ENCODE measurements at places on chromosomes 4 and X.

DNA sequence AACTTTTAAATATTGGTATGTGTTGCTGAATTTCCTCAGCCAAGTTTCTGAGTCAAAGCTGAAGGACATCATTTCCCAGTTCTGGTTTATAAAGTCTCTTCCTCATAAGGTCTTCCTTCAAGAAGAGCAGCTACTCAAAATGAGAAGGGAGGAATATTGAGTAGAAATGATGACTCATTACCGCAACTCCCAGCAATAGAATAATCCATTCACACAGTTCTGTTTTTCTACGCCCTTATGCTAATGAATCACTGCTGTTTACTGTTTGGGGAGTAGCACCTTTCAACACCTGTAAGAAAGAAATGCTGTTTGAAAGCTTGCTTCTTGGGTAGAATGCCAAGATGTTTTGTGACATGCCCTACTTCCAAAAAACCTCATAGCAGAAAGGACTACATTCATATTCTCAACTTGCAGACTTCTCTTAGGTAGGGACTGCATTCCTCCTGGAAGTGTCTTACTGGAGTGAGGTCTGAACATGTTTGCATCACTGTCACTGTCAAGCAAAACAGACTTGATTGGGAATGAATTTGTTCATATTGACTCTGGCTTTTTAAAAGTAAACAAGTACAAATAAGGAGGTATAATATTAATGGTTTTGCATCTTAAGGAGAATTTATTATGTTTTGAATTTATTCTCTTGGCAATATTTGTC, 147.2 kb upstream of the BANK1 start:
- DNase-seq: no peak

DNA sequence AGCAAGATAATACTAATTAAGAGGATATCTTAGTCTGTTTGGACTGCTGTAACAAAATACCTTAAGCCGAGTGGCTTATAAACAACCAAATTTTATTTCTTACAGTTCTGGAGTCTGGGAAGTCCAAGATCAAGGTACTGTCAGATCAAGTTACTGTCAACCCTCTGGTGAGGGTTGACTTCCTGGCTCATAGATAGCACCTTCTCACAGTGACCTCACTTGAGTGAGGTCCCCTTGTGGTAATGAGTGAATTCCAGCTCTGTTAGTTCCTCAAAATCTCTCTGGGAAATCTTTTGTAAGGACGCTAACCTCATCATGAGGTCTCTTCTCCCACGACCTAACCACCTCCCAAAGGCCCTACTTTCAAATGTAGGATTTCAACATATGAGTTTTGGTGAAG, 36.9 kb upstream of the ADGRA3 start:
- no peak for DNase-seq

DNA sequence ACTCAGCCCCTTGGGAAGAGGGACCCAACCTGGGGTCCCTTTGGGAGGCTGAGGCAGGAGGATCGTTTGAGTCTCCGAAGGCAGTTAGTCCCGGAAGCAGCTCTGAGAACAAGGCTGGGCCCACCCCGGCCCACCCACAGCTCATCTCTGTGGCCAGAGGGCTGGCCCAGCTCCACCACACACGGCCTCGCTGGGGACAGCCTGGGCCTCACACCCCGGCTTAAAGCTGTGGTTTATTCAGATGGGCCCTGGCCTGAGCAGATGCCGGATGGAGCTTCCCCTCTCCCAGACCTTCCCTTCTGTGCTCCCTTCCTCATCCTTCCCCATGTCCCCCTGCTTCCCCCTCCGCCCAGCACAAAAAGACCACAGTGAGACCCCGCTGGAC, 54.4 kb downstream of the FAM53A start:
- no peak for DNase-seq

DNA sequence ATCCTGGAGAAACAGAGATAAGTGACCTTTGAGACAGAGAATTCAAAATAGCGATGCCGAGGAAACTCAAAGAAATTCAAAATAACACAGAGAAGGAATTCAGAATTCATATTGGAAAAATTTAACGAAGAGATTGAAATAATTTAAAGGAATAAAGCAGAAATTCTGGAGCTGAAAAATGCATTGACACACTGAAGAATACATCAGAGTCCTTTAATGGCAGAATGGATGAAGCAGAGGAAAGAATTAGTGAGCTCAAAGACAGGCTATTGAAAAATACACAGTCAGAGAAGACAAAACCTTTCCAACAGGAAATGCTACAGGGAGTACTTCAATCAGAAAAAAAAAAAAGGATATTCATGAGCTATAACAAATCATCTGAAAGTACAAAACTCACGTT, 185.8 kb downstream of the PARM1 start:
- no peak for DNase-seq

- DNase-seq: no peak
Measured at GRCh38 chrX:6134255-6134654, 94.4 kb downstream of the NLGN4X start.

DNA sequence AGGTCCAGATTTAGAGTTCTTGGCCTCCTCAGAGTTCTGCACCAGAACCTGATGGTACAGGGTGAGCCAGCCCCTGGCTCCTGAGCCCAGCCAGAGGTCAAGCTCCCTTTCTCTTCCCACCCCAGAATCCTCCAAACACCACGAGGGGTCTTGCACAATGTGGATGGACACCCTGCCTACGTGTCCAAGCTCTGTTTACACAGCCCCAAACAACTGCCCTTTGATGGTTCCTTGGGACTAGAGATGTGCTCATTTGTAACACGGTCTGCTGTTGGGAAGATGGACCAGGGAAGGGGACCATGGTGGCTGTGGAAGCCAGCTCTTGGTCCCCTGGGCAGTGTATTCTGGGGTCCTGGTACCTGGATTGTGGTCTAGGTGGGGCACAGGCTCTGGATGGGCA, 40.0 kb upstream of the RPS6KA3 start:
- no peak for DNase-seq

- no peak for DNase-seq
Measured at GRCh38 chrX:20197641-20198210, 56.1 kb upstream of the EIF1AX start.

DNA sequence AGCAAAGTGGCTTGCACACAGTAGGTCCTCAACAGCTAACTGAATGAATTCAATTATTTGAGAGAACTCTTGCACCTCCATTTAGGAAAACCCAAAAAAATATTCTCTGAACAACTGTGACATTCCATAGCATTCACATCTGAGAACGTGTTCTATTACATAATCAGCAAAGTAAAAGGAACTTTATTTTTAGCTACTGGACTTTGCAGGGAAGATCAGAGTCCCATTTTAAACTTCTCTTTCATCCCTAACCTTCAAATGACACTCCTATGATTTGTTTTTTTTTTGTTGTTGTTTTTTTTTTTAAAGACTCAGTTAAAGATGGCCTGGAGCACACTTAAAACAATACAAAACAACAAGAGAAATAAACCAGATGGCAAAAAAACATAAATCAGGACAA, 30.9 kb downstream of the RAI2 start:
- no peak for DNase-seq

DNA sequence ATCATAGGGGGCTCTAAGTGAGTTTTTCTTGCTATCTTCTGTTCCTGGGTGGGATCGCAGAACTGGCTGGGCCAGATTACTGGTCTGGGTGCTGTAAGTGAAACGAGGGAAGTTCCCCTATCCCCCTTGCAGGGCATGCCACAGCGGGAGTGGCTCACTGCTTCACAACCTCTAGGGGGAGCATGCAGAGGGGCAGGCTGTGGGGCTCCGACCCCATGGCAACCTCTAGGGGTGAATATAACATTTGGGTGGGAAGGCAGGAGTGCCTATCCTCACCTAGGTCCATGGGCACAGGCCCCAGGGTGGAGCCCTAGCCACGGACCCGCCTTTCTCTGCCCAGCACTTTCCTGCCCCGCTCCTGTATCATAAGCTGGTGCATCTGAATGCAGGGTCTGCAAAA, 1.7 kb upstream of the RRAGB start:
- no peak for DNase-seq

- DNase-seq: no peak
Measured at GRCh38 chrX:31656013-31656412, 584.2 kb upstream of the FTHL17 start.

GRCh38 chrX:43375136-43375535, 281.0 kb upstream of the MAOA start:
- DNase-seq: no peak

DNA sequence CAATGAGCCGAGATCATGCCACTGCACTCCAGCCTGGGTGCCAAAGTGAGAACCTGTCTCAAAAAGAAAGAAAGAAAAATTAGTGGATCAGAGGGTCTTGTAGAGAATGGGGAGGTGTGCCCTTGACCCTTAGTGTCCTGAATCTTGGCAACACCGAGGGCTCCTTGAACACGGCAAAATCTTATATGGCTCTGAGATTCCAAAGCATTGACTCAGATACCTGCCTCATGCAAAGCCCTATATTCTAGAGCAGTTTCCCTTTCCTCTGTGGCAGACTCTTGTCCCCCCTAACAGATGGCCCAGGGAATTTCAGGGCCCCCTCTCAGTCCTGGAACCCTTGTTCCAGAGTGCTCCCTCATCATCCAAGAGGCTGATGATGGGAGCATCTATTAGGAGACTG, 6.8 kb downstream of the CLDN2 start:
- no peak for DNase-seq

DNA sequence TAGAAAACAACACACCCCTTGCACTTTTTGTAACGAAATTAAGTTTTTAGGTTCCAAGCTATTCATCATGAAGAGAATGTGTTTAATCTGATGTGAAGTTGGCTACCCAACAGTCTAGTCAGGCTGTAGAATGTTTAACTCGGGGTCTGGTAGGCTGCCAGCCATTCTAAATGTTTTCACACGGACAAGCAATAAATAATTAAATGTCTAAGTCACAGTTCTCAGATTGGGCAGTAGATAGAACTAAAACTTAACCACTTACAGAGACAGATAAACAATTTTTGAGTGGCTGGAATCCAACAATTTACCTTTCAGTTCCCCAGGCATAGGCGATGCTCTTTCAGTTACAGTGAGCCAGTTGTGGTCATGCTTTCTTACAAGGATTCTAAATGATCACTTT, 66.5 kb downstream of the CHIC2 start:
- DNase-seq: no peak

- DNase-seq: no peak
Measured at GRCh38 chr4:186906722-186907121, 183.1 kb upstream of the FAT1 start.

GRCh38 chr4:82957045-82957444, 53.6 kb downstream of the LIN54 start:
- DNase-seq: no peak

GRCh38 chrX:136227948-136228838, 23.0 kb downstream of the MAP7D3 start:
- DNase-seq: no peak

GRCh38 chr4:104868533-104868932, 278.1 kb upstream of the TET2 start:
- DNase-seq: no peak

DNA sequence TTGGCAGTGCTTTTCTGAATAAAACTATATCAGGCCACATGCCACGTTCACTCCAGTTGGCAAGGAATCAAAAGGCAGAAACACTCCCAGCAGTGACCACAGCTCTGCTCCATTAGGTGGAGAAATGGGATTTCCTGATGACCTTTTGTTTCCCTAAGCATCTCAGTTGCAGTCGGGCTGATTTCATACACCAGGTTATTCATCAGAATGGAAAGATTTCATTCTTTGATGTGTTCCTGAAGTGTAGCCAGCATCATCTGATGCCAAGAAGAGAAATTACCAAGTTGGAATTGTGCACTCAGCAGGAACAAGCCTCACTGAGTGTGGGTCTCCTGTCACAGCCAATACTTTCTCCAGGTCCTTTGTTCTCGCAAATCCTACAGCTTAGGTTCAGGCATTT, 193.7 kb downstream of the SPATA18 start:
- no peak for DNase-seq

- DNase-seq: peak; percentile 9
Measured at GRCh38 chr4:158327525-158327924, 117.2 kb downstream of the TMEM144 start.

Data from neuronal stem cell (in vitro differentiated cells).